ENCODE measurements at places on chromosomes 12 and 14.
A peak's percentile ranks its signal among the peaks of the same experiment; 100 is the strongest.

- DNase-seq, result no peak
These were observed 2.1 kb downstream of the TMEM179 start for GRCh38 chr14:104602315-104602932.

DNA sequence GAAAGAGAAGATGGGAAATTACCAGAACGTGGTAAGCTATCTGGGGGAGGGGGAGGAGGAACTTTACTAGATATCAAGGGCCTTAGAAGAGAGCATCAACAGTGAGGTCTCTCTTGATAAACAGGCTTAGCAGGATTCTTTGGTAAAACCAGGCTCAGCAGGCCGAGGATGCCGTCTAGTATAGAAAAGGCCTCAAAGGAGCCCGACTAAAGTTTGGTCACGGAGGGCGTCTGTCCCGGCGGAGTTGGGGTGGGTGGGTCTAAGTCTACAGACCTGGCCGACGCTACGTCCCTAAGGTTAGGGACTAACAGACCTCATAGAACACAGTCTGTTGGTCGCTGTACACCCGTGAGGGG, 538 bp upstream of the TIGAR start:
- no peak for DNase-seq

- no peak for DNase-seq
These were observed 198.7 kb downstream of the DACT1 start for GRCh38 chr14:58836303-58836974.

GRCh38 chr14:68874746-68875155, 81.9 kb upstream of the ZFP36L1 start:
- DNase-seq, result no peak

GRCh38 chr12:115464111-115464581, 780.2 kb upstream of the TBX3 start:
- DNase-seq, result no peak

DNA sequence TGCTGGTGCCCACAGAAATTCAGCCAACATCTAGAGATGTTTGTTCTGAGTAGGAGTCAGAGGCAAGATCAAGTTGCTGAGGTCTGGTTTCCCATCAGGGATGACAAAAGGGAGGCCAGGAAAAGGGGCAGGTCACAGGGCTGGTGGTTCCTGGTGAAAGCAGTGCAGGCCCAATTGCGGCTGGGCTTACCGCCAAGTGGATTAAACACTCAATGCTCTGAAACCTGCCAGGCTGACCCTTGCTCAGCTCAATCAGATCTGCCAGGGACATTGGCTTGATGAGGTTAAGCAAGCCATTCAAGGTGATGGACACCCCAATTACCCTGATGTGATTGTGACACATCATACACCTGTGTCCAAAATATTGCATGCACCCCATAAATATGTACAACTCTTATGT, 5.5 kb upstream of the OAS1 start:
- DNase-seq, result no peak

- DNase-seq, result no peak
These were observed 472.4 kb downstream of the ZFP36L1 start for GRCh38 chr14:68320495-68320894.

GRCh38 chr14:34059925-34060650, 109.2 kb upstream of the EGLN3 start:
- peak; percentile 17 for DNase-seq

GRCh38 chr14:20436363-20436755, 393 bp upstream of the KLHL33 start:
- DNase-seq, result no peak

- no peak for DNase-seq
These were observed 1.2 kb upstream of the KMT5A start for GRCh38 chr12:123382684-123383083.

GRCh38 chr12:78703820-78704525, 160.6 kb upstream of the SYT1 start:
- no peak for DNase-seq

- no peak for DNase-seq
These were observed 23.3 kb downstream of the CHGA start for GRCh38 chr14:92945959-92946846.

DNA sequence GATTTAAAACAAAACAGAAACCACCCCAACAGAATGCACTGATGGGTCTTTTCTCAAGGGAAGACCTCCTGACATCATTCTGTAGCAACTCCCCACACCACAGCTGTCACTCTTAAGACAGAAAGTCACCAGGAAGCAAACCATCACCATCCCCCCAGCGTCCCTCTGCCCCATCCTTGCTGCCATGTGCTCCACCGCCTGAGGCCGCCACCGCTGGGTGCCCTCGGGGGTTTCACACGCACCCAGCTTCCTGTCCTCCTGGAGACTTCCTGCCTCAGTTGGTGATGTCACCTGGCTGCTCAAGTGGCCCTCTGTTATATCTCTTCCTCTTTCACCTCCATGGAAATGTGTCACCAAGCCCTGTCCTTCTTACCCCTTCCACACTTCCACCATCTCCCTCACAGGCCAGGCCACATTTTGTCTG, 71.4 kb upstream of the GPR68 start:
- peak; percentile 52 for DNase-seq

GRCh38 chr14:34835312-34835711, 39.8 kb downstream of the BAZ1A start:
- DNase-seq, result no peak

DNA sequence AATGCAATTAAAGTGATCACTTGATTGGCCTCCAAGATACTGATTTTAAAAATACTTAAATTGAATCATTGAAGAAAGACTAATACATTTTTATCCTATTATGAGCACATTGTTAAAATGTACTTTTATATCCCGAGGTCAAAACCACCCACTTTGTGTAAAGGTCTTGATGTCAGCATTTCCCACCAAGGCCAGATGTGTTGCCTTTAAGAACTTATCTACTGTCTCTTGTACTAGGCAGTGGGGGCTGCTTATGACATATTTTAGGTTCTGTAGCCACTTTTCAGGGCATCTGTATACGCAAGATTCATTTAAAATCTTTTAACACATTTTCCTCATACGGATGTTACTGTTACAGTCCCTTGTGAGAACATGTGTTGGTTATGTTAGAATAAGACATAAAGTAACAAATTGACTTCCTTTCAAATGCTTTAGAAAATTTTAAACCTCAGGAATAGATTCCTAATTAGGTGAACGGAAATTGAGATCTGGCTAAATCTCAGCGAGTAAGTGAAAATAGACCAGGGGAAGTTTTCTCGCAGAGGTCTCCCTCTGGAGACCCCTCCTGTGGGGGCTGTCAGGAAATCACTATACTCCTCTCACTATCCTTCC, 456.2 kb downstream of the ADAMTS20 start:
- no peak for DNase-seq

- no peak for DNase-seq
These were observed 1.5 kb downstream of the INF2 start for GRCh38 chr14:104690861-104691455.

DNA sequence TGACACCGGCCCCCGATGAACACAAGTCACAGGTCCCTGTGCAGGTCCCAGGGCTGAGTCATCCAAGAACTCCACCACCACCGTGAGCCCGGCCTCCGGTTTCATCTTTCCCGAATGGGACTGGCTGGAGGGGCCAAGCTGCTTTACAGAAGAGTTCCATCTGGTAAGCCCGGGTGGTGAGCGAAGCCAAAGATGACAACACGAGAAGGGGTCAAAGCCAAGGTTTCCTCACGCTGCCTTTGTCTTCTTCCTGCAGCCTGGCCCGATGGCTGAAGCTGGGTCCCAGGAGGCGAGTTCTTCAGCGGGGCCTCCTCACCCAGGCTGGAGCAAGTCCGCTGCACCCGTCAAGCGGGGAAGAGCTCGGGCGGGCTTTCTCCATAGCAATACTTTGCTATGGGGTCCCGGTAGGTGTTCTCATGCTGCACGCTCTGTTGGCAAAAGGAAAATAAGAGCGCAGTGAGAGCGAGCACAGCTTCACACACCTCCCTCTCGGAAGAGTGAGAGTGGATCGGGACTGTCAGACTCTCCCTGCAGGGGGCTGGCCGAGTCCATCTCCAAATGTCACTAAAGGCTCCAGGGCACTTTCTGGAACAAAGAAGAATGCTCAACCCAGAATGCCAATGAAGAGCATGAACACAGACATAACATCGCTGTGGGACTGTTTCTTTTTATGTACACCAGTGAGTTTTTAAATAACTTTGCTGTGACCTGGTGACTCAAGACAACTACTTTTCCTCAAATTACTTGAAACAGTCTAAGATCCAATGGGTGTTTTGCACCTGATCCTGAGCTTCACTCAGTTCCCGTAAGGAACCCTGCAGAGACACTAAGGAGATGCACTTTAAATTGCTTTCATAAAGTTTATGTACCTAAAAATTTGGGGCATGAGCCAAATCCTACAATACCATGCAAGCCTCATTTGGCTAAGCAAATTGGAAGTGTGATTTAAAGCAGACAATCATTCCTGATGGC, 20.1 kb downstream of the SPRING1 start:
- no peak for DNase-seq

DNA sequence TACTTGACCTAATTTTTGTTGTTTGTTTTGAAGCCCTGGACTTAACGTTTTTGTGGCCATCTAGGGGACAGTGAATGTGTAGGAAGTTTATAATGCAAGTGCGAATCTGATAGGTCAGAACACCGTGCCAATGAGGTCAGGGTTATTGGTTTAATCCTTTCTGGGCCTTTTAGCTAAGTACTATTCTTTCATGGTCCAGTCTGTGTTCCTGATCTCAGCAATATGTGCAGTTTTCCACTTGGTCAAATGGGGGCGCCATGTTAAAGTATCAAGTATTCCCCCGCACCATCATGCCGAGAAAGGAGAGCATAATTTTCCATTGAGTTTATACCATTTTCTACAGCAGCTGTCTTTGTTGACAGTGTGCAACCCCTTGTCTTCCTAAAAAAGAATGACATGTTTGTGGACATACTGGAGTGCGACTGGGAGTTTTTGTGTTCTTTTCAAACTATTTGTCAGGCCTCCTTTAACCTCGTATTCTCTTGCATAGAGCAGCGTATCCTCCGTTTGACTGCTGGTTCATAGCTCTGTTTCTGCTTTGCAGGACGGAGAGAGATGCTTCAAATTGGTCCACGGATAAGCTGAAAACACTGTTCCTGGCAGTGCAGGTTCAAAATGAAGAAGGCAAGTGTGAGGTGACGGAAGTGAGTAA, 1.3 kb downstream of the AHSA1 start:
- peak; percentile 40 for DNase-seq

- DNase-seq, result no peak
These were observed 66.8 kb downstream of the VWF start for GRCh38 chr12:6057700-6058099.

DNA sequence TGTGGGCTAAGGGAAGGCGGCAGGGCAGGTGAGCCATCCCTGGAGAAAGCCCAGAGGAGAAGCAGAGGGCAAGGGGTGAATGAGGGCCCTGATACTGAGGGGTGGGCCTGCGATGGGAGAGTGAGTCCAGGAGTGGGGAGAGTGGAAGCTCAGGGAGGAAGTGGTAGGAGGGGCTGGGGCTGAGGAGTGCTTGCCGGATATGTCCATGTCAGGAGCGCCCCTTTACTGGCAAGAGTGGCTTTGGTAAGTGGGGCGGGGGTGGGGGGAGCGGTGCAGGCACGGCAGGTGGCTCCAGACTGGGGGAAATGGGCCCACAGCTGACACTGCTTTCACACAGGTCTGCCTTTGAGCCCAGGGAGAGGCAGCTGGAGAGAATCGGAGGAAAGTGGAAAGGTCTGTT, 86.4 kb upstream of the GPR68 start:
- no peak for DNase-seq

- no peak for DNase-seq
These were observed 110.7 kb downstream of the KIF26A start for GRCh38 chr14:104249089-104249488.

DNA sequence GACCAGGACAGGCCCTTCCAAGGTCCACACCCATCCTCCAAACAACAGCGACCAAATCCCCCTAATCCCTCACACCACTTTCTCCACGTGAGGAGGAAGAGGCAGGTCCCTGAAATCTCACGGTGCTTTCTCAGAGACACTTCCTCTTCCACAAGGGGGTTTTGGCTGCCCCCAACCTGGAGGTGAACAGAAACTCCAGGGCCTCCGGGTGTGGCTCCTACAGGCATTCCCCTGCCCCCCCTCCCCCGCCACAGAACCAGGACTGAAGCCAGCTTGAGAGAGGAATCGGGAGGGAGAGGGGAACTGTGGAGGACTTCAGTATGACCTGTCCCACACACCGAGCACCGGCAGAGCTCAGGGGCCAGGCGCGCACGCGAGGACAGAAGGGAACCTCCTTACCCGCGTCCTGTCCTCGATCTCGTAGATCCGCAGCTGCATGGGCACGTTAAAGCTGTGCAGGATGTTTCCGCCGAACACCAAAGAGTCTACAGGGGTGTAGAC, 60.2 kb downstream of the KDM2B start:
- no peak for DNase-seq

DNA sequence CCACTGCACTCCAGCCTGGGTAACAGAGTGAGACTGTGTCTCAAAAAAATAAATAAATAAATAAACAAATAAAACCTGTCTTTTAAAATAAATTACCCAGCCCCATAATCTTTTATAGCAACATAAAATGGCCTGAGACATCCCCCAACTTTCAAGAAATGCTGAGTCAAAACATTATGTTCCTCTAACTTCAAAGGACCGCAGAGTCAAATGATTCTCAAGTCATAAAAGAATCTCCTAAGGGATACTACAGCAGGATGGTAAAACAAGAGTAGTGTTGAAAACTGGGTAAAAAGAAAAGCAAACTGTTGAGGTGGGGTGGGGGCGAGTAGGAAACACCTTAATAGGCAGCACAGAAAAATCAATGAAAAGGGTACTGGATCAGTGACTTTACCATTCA, 9.5 kb downstream of the BLTP3B start:
- DNase-seq, result no peak
